ENCODE measurements at places on chromosomes 6 and 20. TPM values are rescaled to one million over a fixed set of nuclear protein-coding genes. Genes with fewer than 3 reads are reported as not detected.

The OTOR gene
- total RNA-seq = not detected

The TRAPPC3L gene
- total RNA-seq = 0.36 TPM

The CD24 gene
- total RNA-seq = 8.0 TPM

DNA sequence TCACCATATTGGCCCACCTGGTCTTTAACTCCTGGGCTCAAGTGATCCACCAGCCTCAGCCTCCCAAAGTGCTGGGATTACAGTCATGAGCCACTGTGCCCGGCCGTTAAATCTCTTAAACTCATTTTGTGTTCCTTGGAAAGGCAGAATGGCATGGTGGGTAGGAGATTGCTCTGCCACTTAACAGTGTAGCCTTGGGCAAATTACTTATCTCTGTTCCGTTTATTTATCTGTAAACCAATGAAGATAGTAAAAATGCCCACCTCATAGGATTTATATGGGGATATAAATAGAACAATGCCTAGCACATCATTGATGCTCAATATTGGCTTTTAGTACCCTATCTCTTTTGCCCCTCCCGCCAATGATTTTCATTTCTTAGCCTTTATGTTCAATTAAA lies 7.2 kb upstream of the PIM1 start:
- H3K4me3 ChIP-seq = no peak overlapping the region
- no peak for DNase-seq
- H3K27ac ChIP-seq = no peak overlapping the region
- peaks cover 2% of the 10 kb centered on the region for H3K4me1 ChIP-seq
- no peaks in the 10 kb centered on the region for H3K36me3 ChIP-seq

DNA sequence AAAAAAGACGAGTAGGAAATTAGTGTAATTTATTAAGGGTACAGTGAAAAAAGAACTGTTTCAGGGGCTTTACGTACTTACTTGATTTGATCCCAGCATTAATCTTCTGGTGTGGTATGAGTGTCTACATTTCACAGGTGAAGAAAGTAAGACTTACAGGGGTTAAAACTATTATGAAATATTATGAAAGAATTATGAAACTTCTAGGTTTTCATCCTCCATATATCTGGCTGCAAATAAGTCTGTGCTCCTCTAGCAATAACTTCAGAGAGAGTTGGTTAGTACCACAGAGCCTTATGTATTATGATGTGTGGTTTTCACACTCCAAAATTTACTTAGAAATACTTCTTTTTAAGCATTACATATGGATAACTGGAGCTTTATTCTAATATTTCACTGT lies 41.9 kb downstream of the ZFAND3 start:
- no peaks in the 10 kb centered on the region for H3K27me3 ChIP-seq
- no peak for DNase-seq
- H3K27ac ChIP-seq = no peak overlapping the region
- no peaks in the 10 kb centered on the region for H3K36me3 ChIP-seq
- no peaks in the 10 kb centered on the region for H3K4me1 ChIP-seq

GRCh38 chr6:159720708-159721107 lies 6.6 kb upstream of the WTAP start:
- H3K27ac ChIP-seq = no peak overlapping the region
- no peak for DNase-seq
- no peak overlapping the region for H3K4me3 ChIP-seq
- peaks cover 5% of the 10 kb centered on the region for H3K4me1 ChIP-seq
- no peaks in the 10 kb centered on the region for H3K27me3 ChIP-seq

GRCh38 chr6:127879685-127880084 lies 21.2 kb downstream of the THEMIS start:
- DNase-seq = peak; percentile 67
- H3K36me3 ChIP-seq = no peaks in the 10 kb centered on the region
- H3K4me3 ChIP-seq = no peak overlapping the region
- H3K4me1 ChIP-seq = no peaks in the 10 kb centered on the region
- no peak overlapping the region for H3K27ac ChIP-seq
- H3K27me3 ChIP-seq = no peaks in the 10 kb centered on the region

GRCh38 chr6:136791296-136792094 lies 782 bp downstream of the MAP3K5 start:
- peaks cover 3% of the 10 kb centered on the region for H3K4me1 ChIP-seq
- H3K27me3 ChIP-seq = no peaks in the 10 kb centered on the region
- H3K4me3 ChIP-seq = peak overlapping the region; percentile 93
- peak overlapping the region; percentile 89 for H3K27ac ChIP-seq

DNA sequence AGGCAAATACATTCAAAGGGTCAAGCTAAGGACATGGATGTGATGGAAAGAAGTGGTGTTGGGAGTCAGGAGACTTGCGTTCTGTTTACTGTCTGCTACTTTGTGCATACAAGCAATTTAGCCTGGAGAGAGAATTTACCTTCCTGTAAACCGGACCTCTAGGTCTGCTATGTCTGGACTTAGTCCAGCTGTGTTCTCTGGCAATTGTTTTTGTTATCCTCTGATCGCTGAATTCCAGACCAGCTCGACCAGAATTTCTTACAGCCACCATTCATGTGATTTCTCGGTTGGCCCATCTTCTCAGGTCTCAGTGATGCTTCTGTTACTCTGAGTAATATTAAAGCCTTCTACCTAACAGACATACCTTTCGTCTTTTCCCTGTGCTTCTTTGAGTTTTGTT lies 75.2 kb downstream of the LRRC1 start:
- H3K27me3 ChIP-seq = no peaks in the 10 kb centered on the region
- peaks cover 6% of the 10 kb centered on the region for H3K4me1 ChIP-seq
- H3K27ac ChIP-seq = no peak overlapping the region
- no peaks in the 10 kb centered on the region for H3K36me3 ChIP-seq
- no peak for DNase-seq

Measured in aorta (tissue), 5 donors.